ENCODE measurements at places on chromosomes 3 and 15.

- DNase-seq, result peak; percentile 21
Measured at GRCh38 chr15:100308213-100308600, 33.6 kb downstream of the ADAMTS17 start.

DNA sequence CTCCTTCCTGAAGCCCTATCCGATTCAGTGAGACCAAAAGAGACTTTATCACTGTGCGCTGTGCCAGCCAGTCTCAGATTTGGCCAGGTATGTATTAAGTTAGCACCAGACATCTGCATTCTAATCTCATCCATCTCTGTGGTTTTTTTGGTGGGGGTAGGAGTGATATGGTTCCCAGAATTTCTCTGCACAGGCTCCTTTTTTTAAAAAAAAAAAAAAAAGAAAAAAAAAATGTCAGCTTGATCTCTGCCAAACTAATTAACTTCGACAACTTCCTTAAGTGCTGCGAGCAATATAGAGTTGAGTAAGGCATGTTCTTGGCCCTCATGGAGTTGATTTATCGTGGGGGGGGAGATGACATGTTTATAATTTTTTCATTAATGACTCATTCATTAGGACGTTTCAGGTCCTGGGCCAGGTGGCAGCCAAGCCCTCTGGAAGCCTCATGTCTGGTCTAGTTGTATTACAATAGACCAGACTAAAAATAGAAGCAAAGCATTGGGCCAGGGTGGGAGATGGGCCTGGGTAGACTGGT, 12.9 kb downstream of the SLCO3A1 start:
- no peak for DNase-seq

DNA sequence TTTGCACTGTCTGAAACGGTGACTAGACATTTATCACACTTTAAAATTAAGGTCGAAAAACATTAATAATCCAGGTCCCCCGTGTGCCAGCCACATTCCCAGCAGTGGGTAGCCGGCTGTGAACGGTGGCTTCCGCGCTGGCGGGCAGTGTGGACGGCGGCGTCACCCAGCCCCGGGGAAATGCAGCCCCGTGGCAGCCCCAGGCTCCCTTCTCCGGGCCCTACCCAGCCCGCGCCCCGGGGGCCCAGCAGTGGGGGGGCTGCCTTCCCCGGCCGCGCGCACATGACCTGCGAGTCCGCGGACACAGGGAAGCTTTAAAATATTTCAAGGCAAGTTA, 25.3 kb downstream of the GABRA5 start:
- DNase-seq, result no peak

DNA sequence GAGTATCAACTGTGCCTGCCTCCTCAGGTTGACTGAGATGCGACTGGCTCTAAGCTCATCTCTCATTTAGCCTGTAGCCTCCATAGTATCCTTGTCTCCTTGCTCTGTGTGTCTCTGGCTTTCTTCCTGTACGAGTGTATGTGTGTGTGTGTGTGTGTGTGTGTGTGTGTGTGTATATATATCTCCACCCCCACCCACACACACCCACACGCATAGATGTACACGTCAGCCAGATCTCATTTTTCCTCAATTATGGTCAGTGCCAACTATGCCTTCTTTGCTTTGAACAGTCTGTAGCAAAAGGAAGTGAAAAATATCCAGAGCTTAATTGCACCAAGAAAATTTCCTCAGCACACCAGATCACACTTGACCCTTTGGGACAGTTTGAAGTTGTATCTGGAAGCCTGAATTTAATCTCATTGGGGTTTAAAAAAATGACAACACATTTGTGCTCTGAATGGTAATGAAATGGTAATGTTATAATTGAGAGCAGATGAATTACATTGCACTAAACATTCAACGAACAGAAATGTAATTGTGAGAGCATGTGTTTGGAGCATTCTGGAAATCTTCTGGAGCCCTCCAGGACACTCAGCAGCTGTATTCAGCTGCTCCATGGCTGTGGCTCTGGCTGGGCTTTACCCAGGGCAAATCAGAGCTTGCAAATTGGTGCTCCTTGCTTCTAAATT, 63.6 kb downstream of the RYR3 start:
- no peak for DNase-seq

- no peak for DNase-seq
Measured at GRCh38 chr15:59550530-59550929, 61.1 kb upstream of the GCNT3 start.

GRCh38 chr3:7947930-7948329, 553.7 kb upstream of the LMCD1 start:
- no peak for DNase-seq

- DNase-seq, result no peak
Measured at GRCh38 chr3:149095487-149095886, 9.2 kb upstream of the HLTF start.

DNA sequence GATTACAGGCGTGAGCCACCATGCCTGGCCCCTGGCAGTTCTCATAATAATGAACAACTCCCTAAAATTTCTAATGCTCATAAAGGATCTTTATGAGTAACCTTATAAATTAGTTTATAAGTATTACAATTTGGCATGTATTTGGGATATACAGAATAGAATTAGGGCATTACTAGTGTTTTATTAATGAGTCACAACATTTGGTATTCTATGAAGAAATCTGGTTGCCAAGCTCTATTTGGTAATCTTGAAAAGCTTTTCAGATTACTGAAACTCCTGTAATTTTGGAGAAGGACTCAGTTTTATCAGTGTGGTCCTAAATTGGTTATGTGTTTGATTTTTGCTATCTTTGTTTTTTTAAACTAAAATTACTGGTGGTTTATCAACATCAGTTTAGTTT, 45.8 kb downstream of the TM6SF1 start:
- no peak for DNase-seq

- DNase-seq, result no peak
Measured at GRCh38 chr3:64684715-64685261, 3.0 kb downstream of the ADAMTS9 start.

DNA sequence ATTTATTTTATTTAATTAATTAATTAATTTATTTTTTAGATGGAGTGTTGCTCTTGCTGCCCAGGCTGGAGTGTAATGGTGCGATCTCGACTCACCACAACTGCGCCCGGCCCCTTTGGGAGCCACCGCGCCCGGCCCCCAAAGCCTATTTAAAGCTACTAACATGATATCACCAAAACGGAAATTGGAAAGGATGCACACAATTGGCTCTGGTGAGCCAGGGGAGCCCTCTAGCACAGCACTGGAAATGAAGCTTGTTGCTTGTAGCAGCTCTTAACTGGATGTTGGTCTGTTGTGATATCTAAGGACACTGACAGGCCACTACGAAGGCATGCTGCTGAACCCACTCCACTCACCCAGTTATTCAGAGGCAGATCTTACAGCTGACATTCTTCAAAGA, 104.5 kb downstream of the IGF2BP2 start:
- DNase-seq, result no peak

- no peak for DNase-seq
Measured at GRCh38 chr3:101611023-101611422, 37.0 kb downstream of the PCNP start.

GRCh38 chr15:53520996-53521395, 238.5 kb downstream of the WDR72 start:
- no peak for DNase-seq

DNA sequence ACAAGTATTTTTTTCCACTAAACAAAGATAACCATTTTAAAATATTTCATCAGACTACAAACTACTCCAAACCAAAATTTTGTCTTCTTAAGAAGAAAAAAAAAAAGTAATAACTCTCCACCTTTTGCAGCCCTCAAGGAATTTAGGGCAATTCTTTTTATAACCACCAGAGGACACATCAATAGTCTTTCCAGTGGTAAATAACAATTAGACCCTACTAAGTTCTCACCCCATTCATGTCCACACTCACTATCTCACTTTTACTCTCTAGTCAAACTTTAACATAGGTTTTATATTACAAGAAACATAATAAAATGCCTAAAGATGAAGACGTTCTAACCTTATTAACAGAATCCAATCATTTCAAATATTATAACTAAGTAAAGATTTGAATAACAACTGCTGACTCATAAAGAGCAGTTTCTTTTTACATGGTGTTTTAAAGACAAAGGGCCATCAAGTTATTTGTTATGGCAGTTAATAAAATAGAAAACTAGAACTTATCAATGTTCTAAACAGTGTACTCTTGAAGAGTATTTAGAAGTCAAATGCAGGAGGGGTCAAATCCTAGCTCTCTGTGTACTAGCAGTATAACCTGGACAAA, 33.0 kb downstream of the CCDC39 start:
- no peak for DNase-seq

DNA sequence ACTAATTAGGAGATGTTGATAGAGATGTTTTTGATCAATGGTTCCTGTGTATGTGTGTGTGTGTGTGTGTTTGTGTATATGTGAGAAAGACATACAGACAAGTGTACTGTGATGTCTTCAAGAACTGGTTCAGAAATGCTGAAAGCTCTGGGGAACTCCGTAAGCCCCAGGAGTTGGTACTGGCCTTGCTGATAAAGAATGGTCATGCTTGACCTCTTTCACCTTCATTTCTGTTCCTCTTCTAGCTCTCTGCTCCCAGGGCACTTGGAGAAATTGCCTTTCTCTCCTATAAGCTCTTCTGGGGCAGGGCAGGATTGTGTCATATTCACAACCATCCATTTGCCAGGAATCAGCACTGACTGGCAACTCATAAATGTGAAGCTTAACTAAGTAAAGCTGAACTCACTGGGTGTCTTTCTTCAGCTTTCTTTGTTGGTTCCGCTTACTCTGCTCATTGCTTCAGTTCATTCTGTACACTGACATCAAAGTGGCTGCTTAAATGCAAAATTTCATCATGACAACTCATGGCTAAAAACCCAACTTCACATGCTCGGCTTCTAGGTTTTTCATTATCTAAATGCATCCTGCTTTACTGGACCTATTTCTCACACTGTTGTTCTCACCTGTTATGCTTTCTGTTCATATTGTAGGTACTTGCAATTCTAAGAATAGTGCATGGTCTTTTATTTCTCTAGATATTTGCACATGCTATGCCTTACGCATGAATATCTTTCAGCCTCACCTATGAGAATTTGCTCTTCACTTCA, 162.1 kb upstream of the LYSMD4 start:
- no peak for DNase-seq

DNA sequence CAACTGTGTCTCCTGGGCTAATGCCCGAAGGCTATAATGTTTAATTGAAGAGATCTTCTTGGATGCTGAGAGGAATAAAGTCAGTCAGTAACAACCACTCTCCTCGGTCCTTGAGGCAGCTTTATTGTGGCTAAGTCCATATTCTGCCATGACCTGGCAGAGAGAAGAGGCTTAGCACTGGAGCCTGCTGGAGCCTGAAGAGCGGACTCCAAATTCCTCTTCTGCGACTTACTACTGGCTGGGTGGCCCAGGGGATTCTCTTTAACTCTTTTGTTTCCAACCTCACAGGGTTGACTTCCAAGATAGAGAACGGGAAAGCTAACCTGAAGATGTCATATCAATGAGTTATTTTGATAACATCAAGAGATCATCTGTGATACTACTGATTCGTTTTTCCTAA, 71.1 kb downstream of the MYO1E start:
- no peak for DNase-seq

- DNase-seq, result no peak
Measured at GRCh38 chr3:17398959-17399551, 343.4 kb downstream of the TBC1D5 start.

- no peak for DNase-seq
Measured at GRCh38 chr3:107239703-107240102, 137.5 kb upstream of the CCDC54 start.

GRCh38 chr3:186566772-186567071, 417 bp downstream of the TBCCD1 start:
- DNase-seq, result no peak

DNA sequence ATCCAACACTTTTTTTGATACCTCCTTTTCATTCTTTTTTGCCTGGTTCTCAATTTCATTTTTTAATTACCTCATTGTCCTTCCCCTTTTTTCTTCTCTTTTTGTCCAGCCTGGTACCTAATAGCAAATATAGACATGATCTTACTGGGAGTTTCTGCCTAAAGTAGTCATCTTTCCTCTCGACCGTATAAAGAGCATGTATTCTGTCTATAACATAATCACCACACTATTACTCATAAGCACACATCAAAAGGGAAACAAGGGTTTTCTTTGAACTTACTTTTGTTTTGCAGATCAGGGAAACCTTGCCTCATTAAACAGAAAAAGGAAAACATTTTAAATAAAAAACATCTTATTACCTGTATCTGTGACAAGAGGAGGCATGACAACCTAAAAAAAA, 33.0 kb downstream of the FAM98B start:
- DNase-seq, result no peak

GRCh38 chr3:141508067-141508436, 21.2 kb downstream of the RASA2 start:
- DNase-seq, result no peak

DNA sequence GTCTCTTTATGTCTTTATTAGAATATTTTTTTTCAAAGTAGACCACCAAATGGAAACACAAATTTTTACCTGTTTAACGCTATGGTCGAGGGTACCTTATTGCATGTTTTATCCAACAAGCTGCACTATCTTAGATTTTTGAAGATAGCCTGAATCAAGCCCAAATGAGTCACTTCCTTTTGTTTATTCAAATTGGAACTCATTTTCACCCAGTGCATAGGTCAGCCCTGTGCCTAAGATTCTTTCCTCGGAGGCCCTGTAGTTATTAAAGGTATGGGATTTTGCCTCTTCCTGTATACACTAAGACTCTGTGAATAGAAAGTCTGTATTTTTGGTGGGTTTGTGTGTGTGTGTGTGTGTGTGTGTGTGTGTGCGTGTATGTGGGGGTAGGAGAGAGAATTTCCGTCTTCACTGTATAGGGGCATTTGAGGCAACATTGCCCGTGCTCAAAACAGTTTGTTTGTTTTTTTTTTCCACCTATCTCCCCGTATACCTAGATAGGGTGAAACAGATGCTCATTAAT, 358.0 kb upstream of the CADM2 start:
- no peak for DNase-seq

DNA sequence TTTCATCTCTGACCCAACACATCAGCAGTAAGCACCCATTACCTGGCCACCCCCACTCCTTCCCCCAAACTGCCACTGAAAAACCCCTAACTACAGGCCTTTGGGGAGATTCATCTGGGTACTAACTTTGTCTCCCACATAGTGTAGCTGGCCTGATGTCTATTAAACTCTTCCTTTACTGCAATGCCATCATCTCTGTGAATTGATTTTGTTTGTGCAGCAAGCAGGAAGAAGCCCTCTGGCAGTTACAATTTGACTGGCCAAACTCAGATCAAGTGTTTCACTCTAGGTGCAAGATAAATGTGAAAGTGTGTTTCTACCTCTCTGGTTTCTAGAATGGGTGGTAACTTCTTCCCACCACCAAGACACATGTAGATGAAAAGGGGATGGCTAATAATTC, 26.7 kb upstream of the OR5K4 start:
- no peak for DNase-seq

- DNase-seq, result no peak
Measured at GRCh38 chr3:161395115-161396012, 24.0 kb upstream of the SPTSSB start.

DNA sequence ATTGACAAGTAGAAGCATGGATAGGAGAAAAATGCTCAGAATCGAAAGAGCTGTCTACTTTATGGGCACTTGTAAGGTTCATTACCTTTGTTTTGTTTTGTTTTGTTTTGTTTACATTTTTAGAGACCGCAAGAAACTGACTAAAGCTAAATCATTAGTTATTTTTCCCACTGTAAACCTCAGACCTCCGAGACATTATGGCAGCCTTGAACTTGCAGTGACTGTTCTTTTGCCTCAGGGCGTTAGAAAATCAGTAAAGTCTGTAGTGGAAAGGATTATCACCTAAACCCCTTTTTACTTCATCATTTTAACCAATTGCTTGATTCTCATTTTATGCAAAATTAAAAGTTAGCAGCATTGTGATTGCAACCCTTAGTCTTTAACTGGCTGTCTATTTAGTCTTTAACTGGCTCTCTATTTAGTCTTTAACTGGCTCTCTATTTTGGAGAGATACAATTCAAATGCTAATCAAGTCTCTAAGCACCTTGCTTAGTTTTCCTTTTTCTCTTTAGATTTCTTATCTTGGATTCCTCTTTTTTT, 383.3 kb upstream of the ROBO2 start:
- no peak for DNase-seq

Data from osteocyte (in vitro differentiated cells).